ENCODE measurements at places on chromosomes 7 and 10.

GRCh38 chr10:11112718-11113117, 95.0 kb downstream of the CELF2 start:
- no peak for DNase-seq

GRCh38 chr7:127799535-127800305, 147.7 kb downstream of the SND1 start:
- no peak for DNase-seq

GRCh38 chr10:86169066-86169465, 197.5 kb downstream of the GRID1 start:
- DNase-seq, result no peak

DNA sequence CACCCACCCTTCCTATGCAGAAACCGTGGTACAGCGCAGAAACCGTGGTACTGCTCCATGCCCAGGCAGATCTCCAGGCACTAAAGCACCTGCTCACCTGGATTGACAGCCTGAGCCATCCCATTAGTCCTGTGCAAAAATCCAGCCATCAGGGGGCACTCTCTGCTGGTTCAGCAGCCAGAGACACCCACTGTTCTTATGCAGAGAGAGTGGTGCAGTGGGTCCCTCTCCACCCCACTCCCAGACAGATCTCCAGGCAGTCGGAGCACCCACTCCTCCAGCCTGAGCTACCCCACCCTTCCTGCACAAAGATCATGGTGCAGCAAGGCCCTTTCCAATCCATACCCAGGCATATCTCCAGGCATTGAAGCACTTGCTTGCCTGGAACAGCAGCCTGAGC, 219.8 kb downstream of the CTNNA3 start:
- no peak for DNase-seq

- no peak for DNase-seq
Observed at GRCh38 chr7:28156401-28156800, 24.2 kb downstream of the JAZF1 start.
